ENCODE measurements at places on chromosomes 3 and 15. TPM values are rescaled to one million over a fixed set of nuclear protein-coding genes. Genes with fewer than 3 reads are reported as not detected.
A peak's percentile ranks its signal among the peaks of the same experiment; 100 is the strongest.

DNA sequence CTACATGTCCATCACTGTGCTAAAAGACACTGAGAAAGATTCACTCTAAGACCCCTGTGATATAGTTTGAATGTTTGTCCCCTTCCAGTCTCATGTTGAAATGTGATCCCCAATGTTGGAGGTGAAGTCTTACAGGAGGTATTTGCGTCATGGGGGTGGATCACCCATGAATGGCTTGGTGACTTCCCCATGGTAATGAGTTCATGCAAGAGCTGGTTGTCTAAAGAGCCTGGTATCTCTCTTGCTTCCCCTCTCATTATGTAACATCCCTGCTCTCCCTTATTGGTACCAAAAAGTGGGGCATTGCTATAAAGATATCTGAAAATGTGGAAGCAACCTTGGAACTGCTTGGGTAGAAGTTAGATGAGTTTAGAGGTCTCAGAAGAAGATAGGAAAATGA, 32.2 kb upstream of the FAM174B start:
- DNase-seq, result no peak

DNA sequence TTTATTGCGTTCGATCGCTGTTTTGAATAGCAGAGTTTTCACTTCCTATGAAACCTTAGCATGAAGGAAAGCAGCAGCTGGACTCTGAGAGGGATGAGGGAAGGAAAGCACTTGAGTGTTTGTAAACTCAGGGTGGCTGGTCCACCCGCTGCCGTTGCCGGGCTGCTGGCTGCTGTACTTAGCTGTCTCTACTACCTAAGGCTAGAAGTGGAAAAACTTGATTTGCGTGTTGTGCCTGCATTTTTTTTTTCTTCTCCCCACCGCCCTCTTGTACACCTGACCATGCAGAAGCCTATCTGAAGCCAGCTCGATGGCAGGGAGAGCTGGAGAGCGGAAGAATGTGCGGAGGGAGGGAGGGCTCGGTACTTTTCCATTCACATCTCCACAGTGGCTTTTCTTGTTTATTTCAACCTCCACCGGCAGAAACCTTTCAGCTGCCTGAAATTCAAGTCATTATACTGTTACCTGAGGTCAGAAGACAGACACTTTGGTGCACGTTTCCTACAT, 4.8 kb upstream of the BCL6 start:
- peak; percentile 93 for DNase-seq

DNA sequence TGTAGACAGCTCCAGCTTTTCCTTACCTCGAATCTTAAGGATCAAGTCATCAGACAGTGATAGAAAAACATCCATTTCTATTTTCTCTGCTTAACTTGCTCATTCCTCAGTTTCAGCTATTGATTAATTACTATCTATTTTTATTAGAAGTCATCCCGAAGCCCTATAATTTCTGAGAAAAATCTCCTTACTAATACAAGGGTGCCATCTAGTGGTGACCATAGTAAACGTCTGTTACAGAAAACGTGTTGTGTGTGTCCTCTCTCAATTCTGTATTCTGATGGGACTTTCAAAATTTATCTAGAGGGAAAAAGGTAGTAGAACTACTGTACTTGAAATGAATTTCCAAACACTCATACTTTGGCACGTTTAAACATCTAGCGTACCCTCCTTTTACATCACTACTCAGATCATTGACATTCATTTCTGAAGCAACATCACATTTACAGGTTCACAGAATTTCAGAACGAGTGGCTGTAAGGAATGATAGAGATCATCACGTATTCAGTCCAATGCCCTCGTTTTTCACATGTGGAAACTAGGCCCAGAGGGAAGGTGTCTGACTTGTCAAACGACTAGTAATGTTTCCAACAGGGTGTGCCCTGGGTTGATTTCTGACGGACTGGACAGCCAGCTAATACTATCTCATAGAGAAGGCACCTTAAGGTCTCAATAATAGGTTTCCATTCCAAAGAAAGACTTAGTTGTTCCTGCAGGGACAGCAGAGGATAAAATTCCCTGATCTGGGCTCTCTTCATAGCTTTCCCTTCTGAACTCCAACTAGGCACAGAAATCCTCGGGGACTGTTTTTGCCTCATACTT, 25.6 kb downstream of the HACD2 start:
- DNase-seq, result peak; percentile 56

DNA sequence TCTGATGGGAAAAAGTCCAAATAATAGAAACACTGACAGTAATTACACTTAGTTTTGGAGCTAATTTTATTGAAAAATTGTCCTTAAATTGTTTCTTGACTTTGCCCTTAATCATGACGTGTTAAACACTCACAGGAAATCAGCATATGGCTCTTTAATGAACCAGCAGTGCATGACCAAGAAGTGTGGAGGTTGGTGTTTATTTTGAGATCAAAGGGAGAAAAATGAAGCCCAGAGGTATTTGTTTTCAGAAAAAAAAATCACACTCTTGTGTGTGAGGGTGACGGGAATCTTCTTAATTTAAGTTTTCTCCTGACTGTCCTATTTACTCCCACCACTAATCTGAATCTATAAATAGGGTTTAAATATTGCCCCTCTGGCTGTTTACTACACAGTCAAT, 28.8 kb upstream of the SYNM start:
- DNase-seq, result no peak

- no peak for DNase-seq
Measured at GRCh38 chr15:49110158-49110944, 45.0 kb downstream of the COPS2 start.

GRCh38 chr15:77656294-77656693, 23.6 kb upstream of the LINGO1 start:
- DNase-seq, result no peak

DNA sequence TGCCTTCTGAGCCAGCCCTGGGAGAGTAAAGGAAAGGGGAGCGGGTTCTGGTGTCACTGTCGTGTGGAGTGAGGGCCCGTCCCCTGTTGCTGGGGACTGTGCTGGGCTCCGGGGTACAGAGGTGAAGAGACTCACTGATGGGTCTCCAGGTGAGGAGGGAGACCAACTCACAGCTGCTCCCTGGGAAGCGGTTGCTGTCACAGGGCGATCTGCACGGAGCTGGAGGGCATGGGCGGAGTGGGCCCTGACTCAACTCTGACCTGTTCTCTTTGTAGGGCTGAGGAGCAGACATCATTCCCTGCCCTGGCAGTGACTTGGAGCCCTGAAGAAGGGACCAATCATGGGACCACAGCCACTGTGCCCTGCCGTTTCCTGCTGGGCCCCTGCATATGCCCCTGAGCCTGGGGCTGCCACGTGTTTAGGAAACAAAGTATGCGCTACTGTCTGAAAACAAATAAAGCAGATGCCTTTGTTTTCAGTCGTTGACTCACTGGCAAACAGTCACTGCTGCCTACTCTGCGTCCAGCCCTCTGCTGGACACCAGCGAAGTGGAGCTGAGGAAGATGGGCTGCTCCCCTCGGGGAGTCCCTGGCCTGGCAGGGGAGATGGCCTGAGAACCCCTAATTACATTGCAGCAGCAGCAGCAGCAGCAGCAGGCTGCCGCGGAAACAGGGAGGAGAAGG, 22.9 kb upstream of the PLXNA1 start:
- no peak for DNase-seq

- DNase-seq, result peak; percentile 63
Measured at GRCh38 chr3:32399030-32399620, 7.5 kb downstream of the CMTM7 start.

The POLQ gene
- polyA plus RNA-seq, result not detected

The PDIA5 gene
- polyA plus RNA-seq, result 4.6 TPM

Data from small intestine (tissue), 16 donors.